Skeletal muscle cell (primary cell): ENCODE measurements at places on chromosomes 7 and 10.

DNA sequence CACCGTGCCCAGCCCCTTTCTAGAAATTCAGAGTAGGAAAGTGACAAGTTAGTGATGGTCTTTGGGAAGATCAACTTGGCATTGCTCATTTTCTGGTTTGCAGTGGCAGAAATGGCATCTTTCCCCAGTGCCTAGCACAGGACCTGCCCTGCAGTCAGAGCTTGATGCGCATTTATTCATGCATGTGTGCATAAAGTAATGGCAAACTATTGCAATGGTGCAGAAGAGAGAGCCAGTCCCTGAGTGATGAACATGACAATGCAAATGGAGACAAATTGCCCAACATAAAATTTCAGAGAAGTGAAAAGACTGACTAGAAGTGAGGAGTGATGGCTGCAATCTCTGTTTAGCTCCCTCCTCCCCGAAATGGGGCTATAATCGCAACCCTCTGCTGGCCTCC, 268.2 kb downstream of the CCSER2 start:
- no peak for DNase-seq

GRCh38 chr7:113158756-113159155, 40.4 kb upstream of the SMIM30 start:
- DNase-seq, result no peak

- DNase-seq, result no peak
These were observed 64.8 kb upstream of the PRKAR2B start for GRCh38 chr7:106979551-106980357.

DNA sequence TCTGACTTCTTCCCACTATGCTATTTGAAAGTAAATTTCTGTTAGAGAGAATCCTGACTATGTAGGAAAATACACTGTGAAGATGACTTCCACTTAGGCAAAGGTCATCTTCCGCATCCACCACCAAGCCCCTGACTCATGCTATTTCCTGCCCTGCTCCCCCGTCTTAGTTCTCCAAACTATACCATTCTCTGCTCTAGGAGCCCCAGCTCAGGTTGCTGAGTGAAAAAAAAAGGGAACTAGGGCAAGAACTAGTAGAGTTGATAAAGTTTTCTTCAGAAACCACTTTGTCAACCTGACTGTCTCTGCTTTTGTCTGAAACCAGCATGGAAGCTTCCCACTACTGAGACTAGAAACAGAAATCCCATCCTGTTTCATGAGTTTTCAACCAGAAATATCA, 96.9 kb downstream of the EVX1 start:
- DNase-seq, result no peak

DNA sequence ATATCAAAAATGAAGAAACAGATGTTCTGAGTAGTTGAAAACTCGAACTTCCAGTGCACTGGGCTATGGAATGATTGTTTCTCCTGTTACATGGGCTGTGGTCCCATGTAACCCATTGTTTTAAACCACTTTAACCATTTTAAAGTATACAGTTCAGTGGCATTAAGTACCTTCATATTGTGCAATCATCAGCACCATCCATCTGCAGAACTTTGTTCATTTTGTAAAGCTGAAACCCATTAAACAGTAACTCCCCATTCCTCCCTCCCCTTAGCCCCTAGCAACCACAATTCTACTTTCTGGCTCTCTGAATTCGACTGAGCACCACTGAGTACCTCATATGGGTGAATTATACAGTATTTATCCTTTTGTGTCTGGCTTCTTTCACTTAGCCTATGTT, 217.4 kb downstream of the LRMDA start:
- no peak for DNase-seq

DNA sequence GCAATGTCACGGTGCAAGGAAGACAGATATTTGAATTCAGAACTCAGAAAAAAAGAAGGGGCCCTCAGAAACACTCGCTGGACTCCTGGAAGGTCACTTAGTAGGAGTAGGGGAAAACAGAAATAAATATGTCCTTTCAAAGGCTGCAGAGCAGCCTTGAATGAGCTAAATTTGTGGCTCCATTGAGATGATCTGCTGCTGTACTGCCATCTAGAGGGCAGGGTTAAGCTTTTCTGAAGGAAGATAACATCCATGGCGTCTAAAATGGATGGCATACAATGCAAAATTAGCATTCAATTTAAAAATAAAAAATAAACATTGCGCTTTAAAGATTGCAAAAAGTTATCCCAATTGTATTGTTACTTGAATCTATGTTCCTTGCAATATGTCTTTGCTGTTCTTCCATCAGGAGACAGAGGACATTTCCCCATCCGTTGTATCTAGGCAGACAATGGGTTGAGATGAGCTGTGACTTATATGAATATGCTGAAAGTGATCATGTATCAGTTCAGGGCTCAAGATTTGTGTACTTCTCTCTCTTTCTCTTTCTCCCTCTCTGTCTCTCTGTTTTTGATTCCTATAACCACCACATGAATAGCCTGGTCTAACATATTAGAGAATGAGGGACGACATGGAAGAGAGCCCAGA, 642.2 kb downstream of the SH2D4B start:
- no peak for DNase-seq

- DNase-seq, result no peak
These were observed 117.7 kb downstream of the ANKRD61 start for GRCh38 chr7:6148724-6149360.

- no peak for DNase-seq
These were observed 23.4 kb upstream of the C10orf67 start for GRCh38 chr10:23367896-23368595.

DNA sequence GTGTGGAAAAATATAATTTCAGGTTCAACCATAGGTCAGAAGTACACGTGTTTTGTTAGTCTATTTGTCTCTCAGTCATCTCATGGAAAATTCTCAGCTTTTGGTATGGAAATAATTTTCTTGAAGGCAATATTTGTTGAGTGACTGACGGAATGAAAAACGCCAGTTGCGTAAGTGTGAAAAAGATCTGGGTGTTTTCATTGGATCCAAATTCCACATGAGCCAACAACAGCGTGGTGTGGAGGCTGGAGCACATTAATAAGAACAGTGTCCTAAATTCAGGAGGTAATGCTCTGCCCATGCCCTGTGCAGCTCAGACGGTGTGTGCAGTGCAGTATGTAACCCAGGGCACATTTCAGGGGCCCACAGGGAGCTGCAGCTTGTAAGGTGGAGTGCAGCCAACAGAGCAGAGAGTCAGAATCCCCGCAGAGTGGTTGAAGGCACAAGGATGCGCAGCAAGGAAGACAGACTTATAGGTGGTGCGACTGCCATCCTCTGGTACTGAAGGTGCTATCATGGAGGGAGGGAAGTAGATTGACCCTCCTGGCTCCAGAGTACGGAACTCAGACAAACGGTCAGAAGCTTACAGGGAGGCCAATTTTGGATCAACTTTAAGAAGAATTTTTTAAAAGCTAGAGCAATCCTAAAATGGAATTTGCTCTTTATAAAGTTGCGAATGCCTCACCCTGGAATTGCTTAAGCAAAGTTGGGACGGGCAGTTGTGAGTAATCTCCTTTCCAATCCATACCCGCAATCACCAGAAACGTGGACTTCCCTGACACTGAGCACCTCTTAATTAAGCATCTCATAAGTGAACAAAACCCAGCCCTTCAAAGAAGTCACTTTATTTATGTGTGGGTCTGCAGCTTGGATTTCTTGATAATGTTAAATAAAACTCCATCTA, 38.0 kb downstream of the EGFR start:
- DNase-seq, result peak; percentile 66
